GM18507 (cell line): ENCODE measurements at places on chromosomes 6 and 20.

GRCh38 chr6:2962636-2963035, 8.7 kb downstream of the SERPINB6 start:
- no peak for DNase-seq

GRCh38 chr6:106014955-106015354, 71.2 kb upstream of the PRDM1 start:
- DNase-seq = no peak

DNA sequence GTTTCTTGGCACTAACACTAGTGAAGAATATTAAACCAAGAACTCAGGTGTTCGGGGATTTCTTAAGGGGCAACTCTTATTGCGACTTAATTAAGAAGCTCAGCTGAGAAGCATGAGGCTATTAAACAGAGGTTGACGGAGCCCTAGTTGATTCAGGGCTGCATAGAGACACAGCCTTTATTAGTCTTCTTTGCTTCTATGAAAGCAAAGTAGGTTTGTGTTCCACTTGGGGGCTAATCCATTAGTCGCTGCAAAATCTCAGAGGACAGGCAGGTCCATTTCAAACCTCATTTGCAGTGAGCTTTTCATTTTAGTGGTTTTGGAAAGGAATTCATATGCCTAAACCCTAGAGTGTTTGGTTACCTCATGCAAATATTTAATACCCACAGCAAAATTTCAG, 506.6 kb upstream of the SULF2 start:
- DNase-seq = no peak

- no peak for DNase-seq
These were observed 157.0 kb downstream of the ADAT2 start for GRCh38 chr6:143293523-143293922.

GRCh38 chr6:20909621-20910020, 375.4 kb downstream of the CDKAL1 start:
- no peak for DNase-seq

- no peak for DNase-seq
These were observed 128.0 kb upstream of the FAM83B start for GRCh38 chr6:54718541-54719023.

DNA sequence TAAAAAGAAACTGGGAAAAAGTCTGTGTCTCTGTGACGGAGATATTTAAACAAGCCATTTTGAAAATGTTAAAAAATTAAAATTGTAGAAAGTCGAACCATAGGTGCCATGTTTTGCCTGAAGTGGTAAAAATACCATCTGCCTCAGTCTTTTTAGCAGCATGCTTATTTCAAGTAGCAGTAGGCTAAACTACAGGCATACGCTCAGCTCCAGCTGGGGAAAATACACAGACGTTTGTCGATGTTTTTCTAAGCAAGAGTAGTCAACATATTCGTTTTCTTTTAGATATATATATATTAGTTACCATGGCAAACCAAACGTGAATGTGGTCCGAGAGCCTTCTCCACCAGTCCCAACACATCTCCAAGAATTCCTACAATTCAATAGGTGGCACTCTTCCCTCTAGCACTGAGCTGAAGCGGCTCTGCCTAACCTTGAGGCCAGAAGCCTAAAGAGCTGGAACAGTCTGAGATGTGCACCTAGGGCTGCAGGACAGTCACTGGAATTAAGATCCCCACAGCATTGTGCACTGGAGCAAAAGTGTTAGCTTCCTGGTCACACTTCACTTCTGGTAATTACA, 70.2 kb upstream of the BEND3 start:
- no peak for DNase-seq

- no peak for DNase-seq
These were observed 7.1 kb downstream of the CABLES2 start for GRCh38 chr20:62400021-62400420.

DNA sequence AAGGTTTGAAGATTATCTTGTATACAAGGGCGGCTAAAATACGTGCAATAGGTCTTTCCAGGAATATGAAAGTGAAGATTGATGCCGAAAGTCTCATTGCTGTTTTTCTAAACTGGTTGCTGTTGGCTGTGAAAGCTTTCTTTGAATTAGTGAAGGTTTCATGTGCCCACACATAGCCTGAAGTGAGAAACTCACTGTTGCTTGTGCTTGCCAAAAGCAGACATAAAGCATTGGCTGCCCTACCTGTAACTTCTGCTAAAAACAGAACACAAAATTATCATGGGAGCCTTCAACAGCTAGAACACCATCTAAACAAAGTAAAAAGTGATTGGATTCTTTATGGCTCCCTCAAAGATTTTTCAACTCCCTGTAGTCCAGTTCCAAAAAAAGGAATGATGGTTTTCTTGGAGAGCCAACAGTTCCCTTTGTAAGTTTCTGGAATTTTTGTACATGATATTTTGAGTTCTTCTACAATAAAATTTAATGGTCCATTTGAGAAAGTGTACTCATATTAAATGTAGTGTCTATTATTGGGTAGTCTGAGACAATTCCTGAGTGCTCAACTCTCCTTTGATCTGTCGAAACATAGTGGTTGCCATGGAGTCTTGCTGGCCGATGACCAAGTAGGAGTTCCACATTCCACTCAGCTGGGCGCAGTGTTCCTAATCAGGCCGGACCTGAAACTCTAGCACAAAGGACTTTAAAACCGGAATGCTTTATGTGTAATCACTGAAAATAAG, 68.5 kb downstream of the PLEKHG1 start:
- no peak for DNase-seq

DNA sequence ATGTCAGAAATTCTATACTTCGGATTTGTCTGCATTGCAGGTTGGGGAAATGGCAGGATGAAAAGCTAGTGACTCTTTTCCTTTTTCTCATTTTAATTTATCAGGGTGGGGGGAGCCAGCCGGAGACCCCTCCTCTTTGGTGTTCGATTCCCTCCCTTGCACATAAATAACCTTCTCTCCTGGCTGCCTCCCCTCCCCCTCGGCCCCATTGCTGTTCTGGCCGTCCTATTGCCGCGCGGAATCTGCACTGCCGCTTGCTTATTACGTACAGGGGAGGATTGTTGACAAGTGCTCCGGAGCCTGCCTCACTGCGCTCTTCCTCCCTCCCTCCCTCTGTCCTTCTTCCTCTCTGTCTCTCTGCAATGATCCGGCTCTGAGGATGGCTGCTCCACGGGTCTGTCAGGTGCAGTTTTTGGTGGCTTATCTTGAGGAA, 154.7 kb downstream of the JARID2 start:
- DNase-seq = no peak

DNA sequence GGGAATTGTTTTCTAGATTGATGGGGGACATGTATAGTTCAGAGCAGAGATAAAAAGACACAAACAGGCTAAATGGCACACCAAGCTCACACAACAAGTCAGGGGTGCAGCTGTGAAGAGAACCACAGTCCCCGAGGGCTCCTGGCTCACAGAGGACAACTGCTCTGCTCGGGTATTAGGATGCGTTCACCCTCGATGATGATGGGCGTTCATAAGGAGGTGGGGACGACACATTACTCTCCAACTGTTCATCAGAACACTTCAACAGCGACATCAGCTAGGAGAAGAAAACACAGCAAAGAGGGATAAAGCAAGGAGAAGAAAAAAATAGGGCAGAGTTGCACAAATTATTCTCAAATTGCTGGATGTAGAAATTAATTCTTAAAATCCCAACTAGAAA, 174.8 kb upstream of the RREB1 start:
- no peak for DNase-seq

DNA sequence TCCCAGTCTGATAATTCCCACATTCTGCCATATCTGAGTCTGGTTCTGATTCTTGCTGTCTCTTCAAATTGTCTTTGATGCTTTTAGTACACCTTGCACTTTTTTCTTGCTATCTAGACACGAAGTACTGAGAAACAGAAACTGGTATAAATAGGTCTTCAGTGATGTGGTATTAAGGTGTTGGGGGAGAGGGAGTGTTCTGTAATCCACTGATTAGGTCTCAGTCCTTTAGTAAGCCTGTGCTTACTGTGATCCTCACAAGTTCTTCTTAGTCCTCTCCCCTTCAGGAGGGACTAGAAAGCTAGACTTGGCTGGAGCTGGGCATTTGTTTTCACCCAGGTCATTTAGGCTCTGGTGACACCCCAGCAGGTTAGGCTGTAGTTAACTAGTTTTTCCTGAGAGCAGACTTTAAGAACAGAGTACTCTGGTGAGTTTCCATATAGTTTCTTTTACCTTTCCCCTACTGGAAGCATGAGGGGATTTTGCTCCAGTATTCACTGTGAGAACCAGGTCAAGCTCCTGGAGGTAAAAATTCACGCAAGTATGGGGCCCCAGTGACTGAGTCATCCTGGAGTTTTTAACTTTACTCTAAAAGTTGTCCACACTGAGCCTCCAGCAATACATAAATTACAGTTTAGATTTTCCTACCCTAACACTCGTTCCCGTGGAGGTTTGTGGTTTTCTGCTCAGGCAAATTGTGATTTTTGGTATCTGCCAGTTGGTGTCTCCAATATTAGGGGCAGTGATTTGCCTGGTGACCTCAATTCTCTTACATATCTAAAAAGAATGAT, 154.6 kb downstream of the CDKAL1 start:
- no peak for DNase-seq

DNA sequence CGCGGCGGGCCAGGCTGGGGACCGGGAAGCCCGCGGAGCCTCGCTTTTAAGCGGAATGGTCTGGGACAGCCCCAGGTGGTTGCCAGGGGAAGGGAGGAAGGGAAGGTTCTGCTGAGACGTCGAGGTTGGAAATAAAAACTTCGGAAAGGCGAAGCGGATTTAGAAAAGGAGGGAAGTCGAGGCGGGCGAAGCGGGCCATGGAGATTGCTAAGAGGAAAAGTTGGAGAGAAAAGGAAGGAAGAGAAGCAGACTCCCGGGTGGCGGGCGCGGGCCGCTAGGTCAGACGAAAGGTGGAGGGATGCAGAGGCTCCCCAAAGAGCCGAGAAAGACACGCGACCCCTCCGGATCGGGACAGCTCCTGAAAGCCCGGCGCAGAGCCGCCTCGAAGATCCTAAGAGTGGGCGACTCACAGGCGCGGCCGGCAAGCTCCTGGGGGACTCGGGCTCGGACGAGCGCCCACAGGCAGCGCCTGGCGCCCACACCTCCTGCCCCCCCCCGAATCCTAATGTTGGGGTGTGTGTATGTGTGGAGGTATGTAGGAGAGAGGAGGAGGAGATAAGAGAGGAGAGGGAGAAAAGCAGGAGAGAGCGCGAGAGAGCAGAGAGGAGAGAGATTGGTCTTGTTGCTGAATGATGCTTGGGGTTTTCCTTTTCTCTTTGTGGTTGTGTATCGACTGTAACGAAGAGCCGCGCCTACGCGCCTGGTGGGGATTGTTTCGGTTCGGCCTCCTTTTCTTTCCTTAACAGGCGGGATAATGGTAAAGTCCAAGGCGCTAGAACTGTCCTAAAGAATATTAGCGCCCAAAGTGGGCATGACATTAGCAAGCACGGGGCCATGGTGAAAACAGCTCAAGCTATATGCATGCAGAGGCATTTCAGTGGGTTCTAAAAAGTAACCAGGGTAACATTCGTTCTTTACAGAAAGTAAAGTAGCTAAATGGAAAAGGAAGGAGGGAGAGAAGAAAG, 1.5 kb downstream of the TFAP2B start:
- no peak for DNase-seq

DNA sequence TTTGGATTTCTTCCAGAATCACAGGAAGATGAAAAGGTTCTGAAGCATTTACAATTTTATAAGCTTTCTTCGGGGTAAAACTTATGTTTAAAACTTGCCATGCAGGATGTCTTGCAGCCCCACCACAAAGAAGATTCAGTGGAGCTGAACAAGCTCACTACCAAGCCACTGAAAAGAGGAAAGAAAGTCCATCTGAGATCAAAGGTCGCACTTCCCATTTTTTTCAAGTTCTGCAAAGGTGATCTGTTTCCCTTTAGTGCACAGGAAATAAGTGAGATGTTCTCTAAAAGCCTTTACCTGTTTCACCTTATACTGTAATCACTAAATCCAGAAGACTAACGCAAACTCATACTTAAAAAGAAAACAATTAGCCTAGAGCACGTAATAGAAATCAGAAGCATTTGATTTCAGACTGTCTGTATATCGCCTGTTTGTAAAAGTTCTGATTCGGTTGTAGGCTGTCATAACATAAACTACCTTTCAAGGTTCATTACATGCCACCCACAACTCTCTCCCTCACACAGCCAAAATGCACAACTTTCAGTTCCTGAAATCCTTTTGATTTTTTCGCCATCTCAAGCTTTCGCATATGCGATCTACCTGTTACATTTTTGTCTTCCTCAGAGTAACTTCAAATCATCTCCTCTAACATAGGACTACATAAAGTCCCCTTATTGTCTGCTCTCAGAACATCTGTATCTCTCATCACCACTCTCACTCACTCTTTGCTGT, 1.8 kb downstream of the ECHDC1 start:
- peak; percentile 4 for DNase-seq

GRCh38 chr6:34523441-34524206, 32.5 kb downstream of the SPDEF start:
- DNase-seq = no peak

- DNase-seq = no peak
These were observed 282.9 kb upstream of the SOX4 start for GRCh38 chr6:21310568-21311140.

- DNase-seq = no peak
These were observed 5.0 kb upstream of the GABRR1 start for GRCh38 chr6:89221971-89222711.

DNA sequence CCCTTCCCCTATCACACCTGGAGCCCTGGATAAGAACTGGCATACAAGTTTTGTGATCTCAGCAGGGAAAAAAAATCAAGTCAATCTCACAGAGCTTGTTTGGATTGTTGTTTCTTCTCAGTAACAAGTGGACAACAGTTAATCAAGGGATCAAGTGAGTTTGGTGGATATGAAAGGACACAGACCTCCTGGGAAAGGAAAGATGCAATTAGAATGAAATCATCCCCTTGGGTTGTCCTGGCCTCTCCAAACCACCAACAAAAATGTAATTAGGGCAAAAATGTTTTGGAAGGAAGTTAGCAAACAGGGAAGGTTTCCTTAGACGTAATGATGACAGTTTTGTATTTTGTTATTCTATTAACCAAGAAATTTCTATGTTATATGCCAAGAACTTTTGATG, 99.1 kb upstream of the PRDM1 start:
- DNase-seq = no peak

GRCh38 chr20:49052334-49052733, 6.2 kb downstream of the CSE1L start:
- DNase-seq = no peak

DNA sequence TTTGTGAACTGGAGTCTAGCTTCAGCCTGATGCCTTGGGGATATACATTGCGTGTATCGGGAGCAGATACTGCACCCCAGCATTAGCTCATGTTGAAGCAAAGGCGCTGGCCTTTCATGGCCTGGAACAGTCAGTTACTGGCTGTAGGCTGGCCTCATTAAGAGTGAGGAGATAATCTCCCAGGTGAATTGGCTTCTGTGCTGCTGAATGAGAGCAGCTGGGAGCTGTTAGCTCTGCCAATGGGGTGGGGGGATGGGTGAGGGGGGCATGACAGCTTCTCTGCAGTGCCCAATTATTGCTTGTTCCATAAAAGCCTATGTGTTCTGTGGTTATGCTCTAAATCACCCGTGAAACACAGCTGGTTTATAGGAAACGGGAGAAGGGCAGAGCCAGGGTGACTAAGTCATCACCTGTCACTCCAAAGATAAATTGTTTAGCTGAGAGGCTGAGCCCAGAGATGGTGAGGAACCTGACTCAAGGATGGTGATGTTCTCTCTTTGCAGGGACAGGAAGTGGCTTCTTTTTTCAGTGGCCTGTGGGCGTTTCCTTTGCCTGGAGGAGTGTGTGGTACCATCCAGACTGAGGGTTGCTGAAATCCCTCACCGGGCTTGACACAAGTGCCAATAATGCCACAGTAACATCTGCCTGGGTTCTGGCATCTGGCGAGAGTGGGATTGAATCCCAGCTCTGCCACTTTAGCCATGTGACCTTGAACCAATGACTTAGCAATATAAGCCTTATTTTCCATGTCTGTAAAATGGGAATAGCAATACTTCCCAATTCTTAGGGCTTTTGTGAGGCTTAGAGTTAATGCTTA, 170.8 kb downstream of the BCAS1 start:
- no peak for DNase-seq
